ENCODE measurements at places on chromosomes 2 and 18. TPM values are rescaled to one million over a fixed set of nuclear protein-coding genes. Genes with fewer than 3 reads are reported as not detected.

Gene IL36RN
- total RNA-seq, result not detected

Gene ANKRD30B
- 0.55 TPM for total RNA-seq

Gene TWIST2
- 102 TPM for total RNA-seq

Gene DPP10
- total RNA-seq, result not detected

Gene CXCR1
- total RNA-seq, result not detected

Gene ZNF804A
- total RNA-seq, result 11.5 TPM

Gene VSNL1
- 0.77 TPM for total RNA-seq
